Pulmonary artery endothelial cell (primary cell): ENCODE measurements at places on chromosomes 16 and 17.
A peak's percentile ranks its signal among the peaks of the same experiment; 100 is the strongest.

GRCh38 chr17:52297230-52298010 is 138.9 kb upstream of the CA10 start:
- no peak for DNase-seq

- peak; percentile 53 for DNase-seq
Observed at GRCh38 chr16:14564861-14565687, 65.0 kb downstream of the PARN start.

GRCh38 chr16:53998966-53999522 is 287.5 kb downstream of the IRX3 start:
- DNase-seq: no peak

DNA sequence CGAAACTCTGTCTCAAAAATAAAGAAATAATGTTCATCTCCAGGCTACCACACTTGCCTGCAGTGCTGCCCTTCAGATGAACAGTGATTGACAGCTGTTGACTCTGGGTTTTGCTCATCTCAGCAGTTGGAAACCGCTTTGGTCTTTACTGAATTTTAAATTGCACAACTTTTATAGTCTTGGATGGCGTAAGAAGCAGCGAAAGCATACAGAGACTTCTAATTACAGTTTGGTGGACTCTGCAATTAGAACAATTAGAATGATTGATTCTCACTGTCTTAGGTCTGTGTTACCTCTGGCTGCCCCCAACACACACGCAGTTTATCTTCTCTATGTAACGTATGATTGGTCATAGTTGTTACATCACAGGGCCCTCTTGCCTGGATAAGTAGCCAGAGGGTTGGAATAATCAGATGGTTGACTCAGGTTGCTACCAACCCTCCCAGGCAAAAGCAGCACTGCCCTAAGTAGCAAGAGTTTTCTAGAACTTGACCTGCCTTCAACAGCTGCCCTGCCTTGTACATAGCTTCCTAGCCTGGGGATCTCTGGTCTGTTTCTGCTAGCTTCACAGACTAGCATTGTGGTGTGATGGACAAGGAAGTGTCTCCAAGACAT is 1.9 kb upstream of the NAT9 start:
- DNase-seq: no peak

DNA sequence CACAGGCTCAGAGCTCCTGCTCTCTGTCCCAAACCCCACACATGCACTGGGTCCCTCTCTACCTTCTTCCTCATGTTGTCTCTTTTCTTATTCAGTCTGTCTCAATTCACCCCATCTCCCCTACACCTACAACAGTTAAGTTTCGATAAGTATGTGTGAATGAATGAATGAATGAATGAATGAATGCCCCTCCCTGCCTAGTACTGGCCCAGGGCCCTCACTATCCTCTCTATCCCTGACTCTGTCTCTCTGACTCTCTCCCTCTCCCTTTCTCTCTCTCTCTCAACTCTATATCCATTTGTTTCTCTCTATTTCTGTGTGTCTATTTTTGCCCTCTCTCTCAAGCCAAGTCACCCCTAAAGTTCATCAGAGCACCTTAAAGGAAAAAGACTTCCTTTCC is 6.7 kb upstream of the KRT9 start:
- no peak for DNase-seq

DNA sequence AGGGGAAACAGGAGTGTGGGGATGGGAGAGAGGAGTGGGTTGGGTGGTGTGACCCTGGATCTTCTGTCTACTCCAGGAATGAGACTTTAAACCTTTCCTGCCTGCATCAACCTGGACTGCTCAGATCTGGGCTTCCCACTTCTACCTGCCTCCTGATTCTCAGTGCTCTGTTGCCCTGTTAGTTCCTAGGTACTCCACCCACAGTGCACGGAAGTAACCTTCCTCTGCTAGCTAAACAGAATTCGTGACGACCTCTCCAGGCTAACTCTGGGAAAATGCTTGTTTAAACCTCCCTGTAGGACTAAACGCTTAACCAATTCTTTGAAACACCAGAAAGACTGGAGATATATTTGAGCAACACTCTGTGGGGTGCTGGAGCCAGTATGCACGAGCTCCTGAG is 83.4 kb upstream of the CLEC3A start:
- DNase-seq: no peak

- DNase-seq: no peak
Observed at GRCh38 chr17:74117087-74117698, 86.3 kb upstream of the RPL38 start.

- no peak for DNase-seq
Observed at GRCh38 chr17:28749516-28750177, 5.8 kb downstream of the TRAF4 start.

GRCh38 chr16:57025941-57026777 is 36.8 kb downstream of the NLRC5 start:
- no peak for DNase-seq

DNA sequence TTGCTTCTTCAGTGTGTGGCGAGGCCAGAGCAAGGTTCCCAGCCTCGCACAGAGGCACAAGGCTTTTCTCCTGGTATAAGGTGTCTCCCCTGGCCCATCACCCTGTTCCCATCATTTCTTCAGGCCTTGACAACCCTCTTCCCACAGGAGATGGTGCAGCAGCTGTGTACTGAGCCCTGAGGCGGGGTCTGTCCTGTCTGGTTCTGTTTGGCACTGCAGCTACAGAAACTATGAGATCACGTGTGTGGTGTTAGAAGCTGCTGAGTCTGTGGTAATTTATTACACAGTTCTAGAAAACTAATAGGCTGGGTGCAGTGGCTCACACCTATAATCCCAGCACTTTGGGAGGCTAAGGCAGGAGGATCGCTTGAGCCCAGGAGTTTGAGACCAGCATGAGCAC is 7.2 kb downstream of the PLA2G15 start:
- DNase-seq: no peak

DNA sequence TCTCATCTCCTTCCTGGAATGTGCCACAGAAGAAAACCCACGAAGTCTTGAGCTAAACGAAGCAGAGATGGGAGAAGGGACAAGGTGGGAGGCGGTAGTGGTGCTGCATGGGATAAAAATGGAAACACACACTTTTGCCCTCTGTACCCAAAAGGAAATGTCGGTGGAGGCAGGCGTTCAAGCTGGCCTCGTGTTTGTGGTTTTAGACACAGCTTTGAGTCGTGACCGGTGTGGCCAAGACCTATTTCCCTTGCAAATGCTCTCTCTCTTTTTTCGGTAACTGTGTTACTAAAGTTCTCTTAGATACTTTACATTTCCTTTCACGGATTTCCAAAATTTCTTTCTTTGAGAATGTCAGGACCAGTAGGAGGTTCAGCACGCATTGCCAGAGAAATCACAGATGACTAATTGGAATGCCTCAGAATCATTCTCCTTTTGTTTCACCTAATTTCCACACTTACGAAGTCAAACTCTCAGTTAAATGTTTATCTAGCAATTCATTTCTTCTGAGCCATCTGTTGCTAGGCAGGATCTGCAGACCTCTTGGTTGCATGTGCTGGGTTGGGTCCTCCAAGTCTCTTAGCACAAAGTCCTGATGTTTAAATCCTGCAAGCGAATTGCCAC is 412.3 kb downstream of the MAF start:
- DNase-seq: no peak

DNA sequence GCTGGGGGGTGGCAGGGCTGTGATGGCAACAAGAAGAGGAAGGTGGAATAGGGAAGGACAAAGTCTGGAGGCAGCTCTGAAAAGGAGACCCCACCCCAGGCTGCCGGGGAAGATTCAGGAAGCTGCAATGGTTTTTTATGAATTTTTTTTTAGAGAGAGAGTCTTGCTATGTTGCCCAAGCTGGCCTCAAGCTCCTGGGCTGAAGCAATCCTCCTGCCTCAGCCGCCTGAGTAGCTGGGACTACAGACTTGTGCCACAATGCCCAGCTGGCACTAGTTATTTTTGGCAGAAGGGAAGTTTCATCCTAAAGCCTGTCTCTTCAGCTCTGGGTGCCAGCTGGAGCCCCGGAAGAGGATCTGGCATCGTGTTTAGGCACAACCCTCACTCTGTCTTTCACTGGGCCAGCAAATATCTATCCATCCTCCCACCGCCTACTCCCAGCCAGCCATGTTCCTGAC is 1.3 kb upstream of the CES3 start:
- no peak for DNase-seq

DNA sequence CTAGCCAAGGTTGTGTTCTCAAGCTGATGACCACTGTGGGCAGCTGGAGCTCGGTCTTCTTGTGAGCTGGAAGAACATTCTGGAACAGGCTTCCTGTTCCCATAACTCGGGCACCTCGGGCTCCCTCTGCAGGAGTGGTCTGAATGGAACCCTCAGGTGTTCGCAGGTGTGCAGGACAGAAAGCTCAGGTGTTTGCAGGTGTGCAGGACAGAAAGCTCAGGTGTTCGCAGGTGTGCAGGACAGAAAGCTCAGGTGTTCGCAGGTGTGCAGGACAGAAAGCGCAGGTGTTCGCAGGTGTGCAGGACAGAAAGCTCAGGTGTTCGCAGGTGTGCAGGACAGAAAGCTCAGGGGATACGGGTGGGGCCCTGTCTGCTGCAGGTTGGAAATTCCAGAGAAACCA is 109.0 kb upstream of the CACNG5 start:
- DNase-seq: no peak

DNA sequence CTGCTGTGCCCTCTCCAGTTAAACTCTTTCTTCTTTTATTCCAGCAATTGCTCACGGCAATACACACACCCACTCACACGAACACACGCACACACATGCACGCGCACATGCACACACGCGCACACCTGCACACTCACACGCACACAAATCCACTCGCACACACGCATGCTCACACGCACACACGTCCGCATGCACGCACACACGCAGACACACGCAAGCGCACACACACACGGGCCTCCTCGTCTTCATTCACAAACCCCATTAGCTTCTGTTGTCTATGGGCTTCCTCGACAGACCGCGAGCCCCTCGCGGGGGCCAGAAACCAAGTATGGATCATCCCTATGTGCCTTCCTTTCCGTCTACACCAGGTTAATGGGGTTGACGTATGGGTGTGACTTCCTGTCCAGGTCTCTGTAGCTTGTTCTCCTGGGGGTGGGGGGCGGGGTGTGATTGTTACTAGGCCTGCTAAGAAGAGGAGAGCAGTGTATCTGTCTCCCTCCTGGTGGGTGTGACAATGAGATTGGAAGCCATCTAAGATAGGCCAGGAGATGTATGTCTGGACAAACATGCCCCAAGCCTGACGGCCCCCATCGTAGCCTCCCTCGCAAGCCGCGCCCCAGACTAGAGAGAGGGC is 670 bp upstream of the CTF1 start:
- no peak for DNase-seq

DNA sequence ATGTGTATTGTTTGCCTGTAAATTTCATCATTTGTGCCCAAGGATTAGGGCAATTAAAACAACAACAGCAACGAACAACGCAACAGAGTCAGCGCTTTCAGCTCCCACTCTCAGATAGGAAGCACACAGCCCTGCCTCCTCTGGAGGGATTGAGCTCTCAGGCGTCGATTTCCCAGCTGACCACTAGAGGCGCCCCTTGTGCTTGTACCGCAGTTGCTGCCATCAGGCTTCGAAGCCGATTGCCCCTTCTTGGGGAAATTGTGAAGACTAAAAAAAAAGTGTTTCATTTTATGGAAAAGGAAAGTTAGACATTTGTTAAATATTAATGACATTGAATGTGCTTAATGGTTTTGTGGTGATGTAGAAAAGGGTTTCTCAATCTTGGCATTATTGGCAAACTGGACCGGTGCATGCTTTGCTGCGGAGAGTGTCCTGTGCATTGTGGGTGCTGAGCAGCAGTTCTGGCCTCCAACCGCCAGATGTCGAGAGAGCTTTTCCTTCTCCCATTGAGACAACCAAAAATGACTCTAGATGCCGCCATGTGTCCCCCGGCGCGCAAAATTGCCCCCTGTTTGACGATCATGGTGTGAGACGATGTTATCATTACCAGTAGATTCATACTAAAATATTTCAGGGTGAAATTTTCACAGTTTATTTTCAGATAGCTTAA is 650.4 kb upstream of the RBFOX1 start:
- DNase-seq: no peak

GRCh38 chr17:44558710-44559633 is 1.7 kb downstream of the FZD2 start:
- no peak for DNase-seq

DNA sequence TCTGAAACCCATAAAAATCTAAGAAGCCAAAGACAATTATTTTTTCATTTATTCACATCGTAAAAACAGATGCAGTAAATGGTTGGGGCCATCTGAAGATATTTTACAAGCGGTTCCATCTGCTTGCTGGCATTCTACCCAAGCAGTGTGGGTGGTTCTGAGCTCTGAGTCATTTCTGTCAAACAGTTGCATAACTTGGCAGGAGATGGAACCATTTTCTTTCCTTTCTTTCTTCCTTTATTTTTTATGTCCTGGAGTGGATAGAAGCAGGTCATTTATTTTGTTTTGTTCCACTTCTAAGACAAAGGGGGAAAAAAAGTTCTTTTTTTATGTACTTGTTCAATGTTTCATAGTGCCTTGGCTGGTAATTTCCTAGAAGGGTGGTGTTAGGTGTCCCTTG is 1151.9 kb upstream of the GOT2 start:
- no peak for DNase-seq

- DNase-seq: no peak
Observed at GRCh38 chr16:68113765-68114240, 28.6 kb downstream of the NFATC3 start.

DNA sequence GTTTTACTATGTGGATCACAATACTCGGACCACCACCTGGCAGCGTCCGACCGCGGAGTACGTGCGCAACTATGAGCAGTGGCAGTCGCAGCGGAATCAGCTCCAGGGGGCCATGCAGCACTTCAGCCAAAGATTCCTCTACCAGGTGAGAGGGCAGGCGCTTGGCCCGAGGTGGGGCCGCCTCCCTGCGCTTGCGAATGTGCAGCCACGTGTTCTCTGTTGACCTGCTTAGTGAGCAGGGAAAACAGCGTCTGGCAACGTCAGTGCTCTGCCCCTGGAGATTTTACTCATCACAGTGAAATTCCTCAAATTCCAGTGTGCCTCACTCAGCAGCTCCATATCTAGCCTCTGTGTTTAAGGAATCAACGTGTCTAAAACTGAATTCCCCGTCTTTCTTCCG is 33.4 kb upstream of the CLEC18A start:
- DNase-seq: peak; percentile 35

- DNase-seq: no peak
Observed at GRCh38 chr16:13306161-13306995, 405.0 kb downstream of the SHISA9 start.

DNA sequence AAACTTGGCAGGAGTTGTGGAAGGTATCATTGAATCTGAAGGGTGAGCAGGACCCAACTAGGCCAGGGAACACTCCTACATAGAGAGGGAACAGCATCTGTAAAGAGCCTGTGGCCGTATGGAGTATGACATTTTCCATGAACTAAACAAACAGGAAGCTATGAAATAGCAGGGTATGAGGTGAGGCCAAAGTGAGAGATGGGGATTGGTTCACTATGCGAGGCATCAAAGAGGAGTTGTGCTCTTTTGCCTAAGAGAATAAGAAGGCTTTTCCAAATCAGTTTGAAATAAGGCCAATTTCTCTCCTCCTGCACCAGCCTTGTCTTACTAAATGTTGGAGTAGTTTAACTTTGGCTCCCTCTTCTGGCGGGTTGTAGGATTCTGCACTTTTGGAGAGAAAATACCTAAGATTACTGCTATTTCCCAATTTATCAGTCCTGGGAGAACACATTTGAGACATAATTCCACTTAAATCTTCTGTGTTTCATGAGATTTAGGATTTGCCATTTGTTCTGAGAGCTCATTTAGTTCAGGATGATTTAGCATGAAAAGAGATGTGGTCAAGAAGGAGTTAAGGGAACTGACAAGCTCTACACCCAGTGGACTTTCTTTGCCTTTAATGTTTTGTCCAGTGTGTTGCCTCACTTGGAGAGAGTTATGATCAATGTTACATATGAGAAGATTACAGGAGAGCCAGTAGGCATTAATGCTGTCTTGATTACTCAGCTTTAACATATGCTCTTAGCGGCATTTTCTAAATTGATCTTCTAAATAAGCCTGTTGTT is 55.4 kb downstream of the TNRC6C start:
- no peak for DNase-seq
